ENCODE measurements at places on chromosomes 6 and 20.
A peak's percentile ranks its signal among the peaks of the same experiment; 100 is the strongest.

- DNase-seq: peak; percentile 69
Observed at GRCh38 chr20:1467355-1468116, 887 bp upstream of the NSFL1C start.

- peak; percentile 45 for DNase-seq
Observed at GRCh38 chr6:15464211-15464725, 198.6 kb downstream of the DTNBP1 start.

GRCh38 chr6:150765067-150765764 lies 100.3 kb upstream of the MTHFD1L start:
- DNase-seq: peak; percentile 22

- no peak for DNase-seq
Observed at GRCh38 chr6:39880594-39880993, 53.7 kb downstream of the MOCS1 start.

DNA sequence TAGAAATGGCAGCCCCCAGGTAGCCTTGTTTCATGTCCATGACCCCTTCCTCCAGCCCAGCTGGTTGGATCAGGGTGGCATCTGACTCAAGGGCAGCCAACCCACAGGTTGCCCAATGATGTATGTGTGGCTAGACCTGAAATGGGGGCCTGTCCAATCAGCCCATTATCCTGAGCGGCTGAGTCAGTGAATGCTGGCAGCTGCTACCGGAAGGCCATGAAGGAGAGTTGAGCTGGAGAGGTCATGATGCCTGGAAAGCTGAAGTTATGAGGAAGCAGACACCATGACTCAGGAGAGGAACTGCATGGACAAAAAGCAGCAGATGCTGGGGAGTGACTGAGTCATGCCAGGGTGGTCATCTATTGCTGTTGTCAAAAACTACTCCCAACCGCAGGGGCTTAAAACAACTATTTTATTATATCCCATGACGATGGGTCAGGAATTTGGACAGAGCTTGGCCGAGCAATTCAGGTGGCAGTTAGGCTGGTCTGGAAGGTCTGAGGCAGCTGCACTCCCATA lies 67.3 kb downstream of the MDGA1 start:
- peak; percentile 80 for DNase-seq

DNA sequence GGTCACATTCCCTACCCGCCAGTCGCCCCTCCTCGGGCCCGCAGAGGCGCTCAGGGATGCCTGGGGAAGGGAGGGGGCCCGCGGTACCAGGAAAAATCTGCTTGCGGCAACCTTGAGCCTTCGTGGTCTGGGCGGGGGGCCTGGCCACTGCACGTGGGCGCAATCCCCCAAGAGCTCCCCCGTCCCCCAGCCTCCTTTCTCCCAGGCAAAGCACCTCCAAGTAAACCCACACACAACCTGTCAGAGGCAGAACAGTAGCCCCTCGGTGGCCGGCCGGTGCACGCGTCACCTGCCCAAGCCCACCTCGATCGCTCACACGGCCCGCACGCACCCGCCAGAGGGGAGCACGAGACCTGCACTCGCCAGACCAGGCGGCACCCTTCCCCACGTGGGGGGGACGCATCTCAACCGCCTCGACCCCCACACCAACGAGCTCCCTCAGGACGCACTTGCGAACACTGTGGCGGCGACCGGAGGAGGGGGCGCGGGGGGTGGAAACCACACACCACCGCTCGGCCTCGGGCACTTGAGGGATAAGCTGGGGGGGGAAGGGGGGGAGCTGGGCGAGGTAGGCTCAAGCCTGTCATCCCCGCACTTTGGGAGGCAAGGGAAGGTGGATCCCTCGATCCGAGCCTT lies 1955.7 kb upstream of the DEFB115 start:
- no peak for DNase-seq

- DNase-seq: peak; percentile 36
Observed at GRCh38 chr6:132797951-132798868, at the start of gene SLC18B1. SLC18B1 (minus strand) TSS chr6:132798637; CDS start chr6:132798456, 181 bp downstream.

DNA sequence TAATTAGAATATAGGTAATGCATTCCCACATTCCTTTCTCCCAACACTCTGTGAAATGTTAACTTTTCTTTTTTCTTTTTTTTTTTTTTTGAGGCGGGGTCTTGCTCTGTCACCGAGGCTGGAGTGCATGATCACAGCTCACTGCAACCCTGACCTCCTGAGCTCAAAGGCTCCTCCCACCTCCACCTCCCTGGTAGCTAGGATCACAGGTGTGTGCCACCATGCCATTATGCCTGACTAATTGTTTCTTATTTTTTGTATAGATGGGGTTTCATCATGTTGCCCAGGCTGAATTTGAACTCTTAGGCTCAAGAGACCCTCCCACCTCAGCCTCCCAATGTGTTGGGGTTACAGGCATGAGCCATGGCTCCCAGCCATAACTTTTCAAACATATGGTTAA lies 135.7 kb upstream of the SHLD1 start:
- DNase-seq: no peak

GRCh38 chr6:83867527-83868161 lies 8.2 kb downstream of the CYB5R4 start:
- DNase-seq: peak; percentile 77

GRCh38 chr6:73566954-73567591 lies 46.2 kb upstream of the EEF1A1 start:
- peak; percentile 50 for DNase-seq
